ENCODE measurements at places on chromosomes 11 and 22.

GRCh38 chr11:1782831-1783724 lies 19.4 kb upstream of the CTSD start:
- H3K4me1 ChIP-seq = peaks cover 1% of the 10 kb centered on the region
- H3K4me3 ChIP-seq = no peak overlapping the region
- no peaks in the 10 kb centered on the region for H3K36me3 ChIP-seq

- no peak overlapping the region for H3K27ac ChIP-seq
- 0 out of 2 replicates have a peak, but pooled peaks cover 2% of the 10 kb centered on the region for H3K4me1 ChIP-seq
- no peak for DNase-seq
- no peaks in the 10 kb centered on the region for H3K36me3 ChIP-seq
These were observed 279.3 kb upstream of the TENM4 start for GRCh38 chr11:79720115-79720514.

DNA sequence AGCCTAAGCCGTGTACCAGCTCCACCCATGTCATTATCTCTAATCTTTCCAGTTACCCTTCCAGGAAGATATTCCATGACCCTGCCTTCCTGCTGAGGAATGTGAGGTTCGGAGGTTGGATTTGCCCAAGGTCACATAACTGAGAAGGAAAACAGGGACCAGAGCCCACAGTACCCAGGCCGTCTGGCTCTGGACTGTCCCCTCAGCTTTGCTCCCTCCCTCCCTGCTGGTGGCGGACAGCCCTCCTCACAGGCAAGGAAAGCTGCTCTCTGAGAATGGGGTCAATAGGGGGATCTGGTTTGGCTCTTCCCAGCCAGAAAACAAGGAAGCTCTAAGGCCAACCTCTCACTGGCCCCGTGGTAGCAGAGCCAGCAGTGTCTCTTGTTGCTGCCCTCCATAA lies 63.3 kb downstream of the SYN3 start:
- no peaks in the 10 kb centered on the region for H3K4me1 ChIP-seq
- peaks cover 6% of the 10 kb centered on the region for H3K36me3 ChIP-seq
- no peak overlapping the region for H3K27ac ChIP-seq
- no peak overlapping the region for H3K4me3 ChIP-seq

- H3K36me3 ChIP-seq = no peaks in the 10 kb centered on the region
- no peak overlapping the region for H3K4me3 ChIP-seq
- no peaks in the 10 kb centered on the region for H3K4me1 ChIP-seq
- H3K27me3 ChIP-seq = no peaks in the 10 kb centered on the region
These were observed 744 bp downstream of the PRAME start for GRCh38 chr22:22558071-22558971.

GRCh38 chr11:8832571-8833260 lies 78.3 kb upstream of the AKIP1 start:
- H3K4me1 ChIP-seq = peaks cover 2% of the 10 kb centered on the region
- no peak for DNase-seq
- no peaks in the 10 kb centered on the region for H3K27me3 ChIP-seq
